ENCODE measurements at places on chromosomes 2 and 18.

DNA sequence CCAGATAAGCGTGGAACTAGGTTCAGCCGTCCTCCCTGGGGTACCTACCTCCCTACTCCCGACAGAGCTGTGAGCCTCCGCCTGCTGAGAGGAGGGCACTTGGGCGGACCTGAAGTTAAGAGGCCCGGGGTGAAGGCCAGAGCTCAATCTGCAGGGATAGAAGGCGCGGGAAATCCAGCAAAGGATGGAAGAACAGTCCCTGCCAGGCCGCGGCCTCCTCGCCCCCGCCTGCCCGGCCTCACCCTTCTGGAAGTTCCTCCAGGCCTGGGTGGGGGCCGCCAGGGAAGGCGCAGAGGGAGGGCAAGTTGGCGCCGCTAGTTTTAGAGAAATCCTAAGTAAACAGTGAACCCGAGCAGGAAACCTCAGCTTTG, 13.0 kb downstream of the EN1 start:
- no peak for DNase-seq

DNA sequence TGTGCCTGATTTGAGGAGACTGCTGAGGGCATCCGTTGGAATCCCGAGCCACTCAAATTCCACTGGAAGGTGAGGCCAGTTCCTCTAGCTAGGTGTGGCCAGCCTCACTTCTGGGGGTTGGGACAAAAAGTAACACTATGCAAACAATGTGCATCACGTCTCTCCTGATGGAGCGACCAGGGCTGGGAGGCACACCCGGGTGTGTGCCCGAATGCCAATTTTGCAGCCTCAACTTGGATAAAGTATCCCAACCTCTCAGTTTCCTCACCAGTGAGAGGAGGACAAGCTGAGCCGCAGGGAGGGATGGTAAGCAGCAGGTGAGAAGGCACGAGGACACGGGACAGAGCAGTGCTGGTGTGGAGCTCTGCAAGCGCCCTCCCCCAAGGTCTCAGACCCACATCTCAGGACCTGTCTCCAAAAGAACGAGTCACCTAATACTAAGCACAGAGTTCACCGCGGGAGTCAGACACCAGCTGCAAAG, 218.3 kb downstream of the HAUS1 start:
- no peak for DNase-seq

GRCh38 chr2:28394997-28395333, 2.3 kb downstream of the FOSL2 start:
- DNase-seq = peak; percentile 44

DNA sequence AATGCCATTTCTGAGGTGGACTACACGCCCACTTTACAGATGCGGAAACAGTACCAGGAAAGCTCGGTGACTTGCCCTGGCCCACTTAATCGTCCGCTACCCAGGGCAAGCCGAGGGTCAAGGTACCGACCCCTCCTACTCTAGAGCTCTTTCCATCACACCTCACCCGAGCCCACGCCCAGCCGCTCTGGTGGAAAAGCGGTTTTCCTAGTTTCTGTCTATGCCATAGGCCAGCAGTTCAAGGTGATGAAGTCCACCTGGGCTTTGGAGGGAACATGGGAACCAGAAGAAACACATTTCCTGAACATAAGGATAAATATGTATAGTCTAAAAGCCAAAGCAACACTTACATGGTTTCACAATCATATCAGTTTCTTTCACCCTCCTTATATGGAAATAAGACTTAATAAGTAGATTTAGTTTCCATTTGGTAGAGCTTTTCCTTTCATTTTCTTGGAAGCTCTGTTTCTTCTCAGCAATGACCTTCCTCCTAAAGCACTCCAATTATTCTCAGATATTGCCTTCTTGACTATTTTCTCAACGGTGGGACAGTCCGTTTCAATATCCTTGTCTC, 567 bp downstream of the VWA3B start:
- peak; percentile 45 for DNase-seq

DNA sequence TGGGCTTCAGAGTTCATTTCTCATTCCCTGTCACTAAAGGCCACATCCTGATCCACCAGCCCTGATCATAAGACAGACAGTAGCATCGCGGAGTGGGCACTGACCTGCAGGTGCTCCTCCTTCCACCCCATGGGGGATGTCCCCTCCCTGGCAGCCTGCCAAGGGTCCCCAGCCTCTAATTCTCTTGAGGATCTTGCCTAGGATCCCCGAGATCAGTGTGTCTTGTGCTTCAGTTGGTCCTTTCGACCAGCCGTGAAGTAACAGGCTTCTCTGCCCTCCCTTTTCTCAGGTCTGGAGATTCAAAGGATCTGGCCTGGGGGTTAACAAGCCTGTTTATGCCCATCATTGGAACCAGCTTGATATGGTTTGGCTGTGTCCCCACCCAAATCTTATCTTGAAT, 74.5 kb downstream of the ALPK2 start:
- DNase-seq = no peak

GRCh38 chr2:30464544-30465170, 17.6 kb downstream of the LCLAT1 start:
- DNase-seq = no peak

GRCh38 chr2:106095478-106096298, 98.4 kb downstream of the UXS1 start:
- no peak for DNase-seq

GRCh38 chr2:22002066-22002465, 878.3 kb downstream of the TDRD15 start:
- DNase-seq = peak; percentile 15

DNA sequence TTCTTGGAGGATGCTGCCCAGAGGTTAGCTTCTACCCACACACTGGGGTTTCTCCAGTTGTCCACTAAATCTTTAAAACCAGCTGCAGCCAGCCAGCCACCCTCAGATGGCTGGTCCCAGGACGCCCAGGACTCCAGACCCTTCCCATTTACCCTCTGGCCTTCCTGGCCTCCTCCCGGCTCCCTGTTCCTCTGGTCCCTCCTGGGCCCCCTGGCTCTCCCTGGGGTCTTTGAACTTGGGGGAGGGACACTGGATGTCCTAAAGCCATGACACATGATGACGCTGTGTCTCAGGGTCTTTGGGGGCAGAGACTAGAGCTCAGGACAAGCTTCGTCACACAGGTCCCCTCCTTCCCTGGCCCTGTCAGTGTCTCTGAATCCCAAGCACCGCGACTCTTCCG, 201.1 kb upstream of the HDAC4 start:
- DNase-seq = no peak

GRCh38 chr2:73640946-73641766, 1.1 kb downstream of the NAT8 start:
- no peak for DNase-seq

DNA sequence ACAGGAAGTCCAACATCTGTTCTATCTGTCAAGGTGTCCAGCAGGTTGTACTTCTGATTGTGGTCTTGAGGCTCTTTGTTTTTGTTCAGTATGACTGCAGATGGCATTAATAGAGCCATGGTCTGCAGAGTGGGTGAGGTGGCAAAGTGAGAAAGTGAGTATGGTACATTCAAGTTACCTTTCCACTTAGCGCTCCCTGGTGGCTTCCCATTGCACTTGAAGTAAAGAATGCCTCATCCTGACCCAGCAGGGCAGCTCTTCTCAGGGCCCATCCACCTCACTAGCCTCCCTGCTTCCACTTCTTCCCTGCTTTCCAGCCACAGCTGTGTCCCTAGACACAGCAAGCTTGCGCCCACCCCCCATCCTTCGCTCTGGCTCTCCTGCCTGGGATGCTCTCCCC, 148.0 kb upstream of the ALPP start:
- DNase-seq = peak; percentile 35

- no peak for DNase-seq
Observed at GRCh38 chr2:104050656-104051242, 803.2 kb upstream of the POU3F3 start.

DNA sequence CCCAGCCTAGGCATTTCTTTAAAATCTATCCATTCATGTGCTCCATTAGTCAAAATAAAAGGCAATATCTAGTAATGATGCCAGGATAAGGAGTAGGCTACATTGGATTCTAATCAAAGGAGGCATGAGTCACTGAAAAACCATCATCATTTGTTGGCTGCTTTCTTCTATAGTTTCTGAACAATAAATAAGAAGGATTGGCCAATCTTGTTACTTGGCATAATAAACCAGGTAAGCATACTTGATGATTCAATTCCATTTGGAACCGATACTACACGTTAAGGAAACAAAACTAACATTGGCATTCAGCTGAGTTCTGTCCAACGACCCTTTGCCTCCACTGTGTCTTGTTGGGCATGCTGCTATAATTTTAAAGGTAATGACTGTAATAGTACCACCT, 27.2 kb downstream of the ATP8B1 start:
- no peak for DNase-seq

GRCh38 chr2:55771612-55772011, 78.0 kb upstream of the PNPT1 start:
- peak; percentile 75 for DNase-seq

- DNase-seq = no peak
Observed at GRCh38 chr2:168145011-168145410, 102.4 kb downstream of the STK39 start.

DNA sequence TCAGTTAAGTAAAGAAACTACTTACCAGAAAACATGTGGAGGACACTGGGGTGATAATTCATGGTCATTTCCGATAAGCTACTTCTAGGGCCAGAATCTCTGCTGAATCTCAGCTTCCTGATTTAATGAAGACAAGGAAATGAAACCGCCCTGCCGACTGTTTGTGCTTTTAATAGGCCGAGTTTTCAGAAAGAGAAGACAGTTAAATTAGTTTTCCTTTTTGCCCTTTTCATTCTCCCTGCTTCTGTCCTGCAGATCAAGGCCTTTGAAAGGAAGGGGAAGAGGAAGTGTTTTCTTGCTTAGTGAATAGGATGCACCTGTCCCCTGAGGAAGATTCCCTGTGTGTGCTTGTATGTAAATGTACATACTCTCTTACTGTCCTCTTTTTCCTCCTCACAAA, 126.6 kb downstream of the SH3RF3 start:
- no peak for DNase-seq

DNA sequence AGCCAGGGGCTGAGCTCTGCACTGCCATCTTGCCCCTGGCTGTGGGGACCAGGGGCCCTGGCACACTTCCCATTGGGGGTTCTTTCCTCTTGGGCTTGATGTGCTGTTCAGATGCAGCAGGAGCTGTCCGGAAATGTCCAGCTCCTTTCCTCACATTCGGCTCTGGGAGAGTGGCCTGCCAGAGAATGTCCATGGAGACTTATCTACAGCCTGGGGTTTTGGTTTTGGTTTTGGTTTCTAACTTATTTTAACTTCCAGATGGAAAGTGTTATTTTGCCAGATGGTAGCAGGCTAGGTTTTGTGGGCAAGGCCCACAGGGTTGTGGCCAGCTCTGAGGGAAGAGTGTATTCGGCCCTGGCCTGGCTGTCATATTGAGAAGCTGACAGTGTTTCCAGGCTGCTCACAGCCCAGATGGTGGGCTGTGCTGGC, 177.3 kb downstream of the ANKRD30B start:
- no peak for DNase-seq

GRCh38 chr2:35410431-35411061, 945.0 kb upstream of the CRIM1 start:
- DNase-seq = peak; percentile 68

GRCh38 chr2:15733867-15734673, 142.4 kb downstream of the DDX1 start:
- peak; percentile 84 for DNase-seq

GRCh38 chr2:237665713-237666143, 38.3 kb downstream of the LRRFIP1 start:
- peak; percentile 13 for DNase-seq

- peak; percentile 58 for DNase-seq
Observed at GRCh38 chr2:207926133-207926988, 99.0 kb downstream of the PLEKHM3 start.

DNA sequence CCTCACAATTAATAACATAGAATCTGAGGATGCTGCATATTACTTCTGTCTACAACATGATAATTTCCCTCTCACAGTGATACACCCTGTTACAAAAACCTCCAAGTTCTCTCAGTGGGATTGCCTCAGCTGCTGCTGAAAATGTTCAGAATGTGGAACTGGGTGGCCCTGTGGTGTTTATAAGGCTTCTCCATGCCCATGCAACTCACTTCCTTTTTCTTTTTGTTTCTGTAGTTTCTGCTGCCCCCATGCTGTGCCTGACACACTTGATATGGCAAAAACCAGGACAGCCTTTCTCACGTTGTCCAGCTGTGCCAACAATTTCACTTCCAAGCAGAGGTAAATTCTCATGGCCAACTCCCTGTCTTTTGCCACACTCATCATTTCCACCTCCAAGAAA, 206.2 kb downstream of the RPIA start:
- no peak for DNase-seq

DNA sequence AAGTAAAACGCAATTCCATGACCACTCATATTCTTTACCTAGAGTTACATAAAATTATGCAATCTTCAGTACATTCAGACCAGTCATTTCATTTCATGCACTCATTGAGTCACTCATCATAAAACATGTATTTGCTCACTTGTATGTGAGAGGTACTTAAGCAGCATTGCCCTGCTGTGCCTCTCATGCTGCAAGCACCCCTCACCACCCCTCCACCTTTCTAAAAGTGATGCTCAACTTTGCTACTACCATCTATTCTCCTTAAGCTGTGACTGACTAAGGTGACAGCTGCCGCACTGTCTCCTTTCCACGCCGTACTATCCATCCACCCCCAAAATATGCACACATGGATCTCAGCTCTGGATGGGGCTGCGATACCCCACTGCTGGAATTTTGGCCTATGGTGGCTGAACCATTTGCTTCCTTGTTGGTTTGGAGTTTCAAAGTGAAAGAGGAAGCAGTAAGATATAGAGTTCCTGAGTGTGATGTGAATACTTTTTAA, 7.2 kb downstream of the ARHGAP25 start:
- no peak for DNase-seq

DNA sequence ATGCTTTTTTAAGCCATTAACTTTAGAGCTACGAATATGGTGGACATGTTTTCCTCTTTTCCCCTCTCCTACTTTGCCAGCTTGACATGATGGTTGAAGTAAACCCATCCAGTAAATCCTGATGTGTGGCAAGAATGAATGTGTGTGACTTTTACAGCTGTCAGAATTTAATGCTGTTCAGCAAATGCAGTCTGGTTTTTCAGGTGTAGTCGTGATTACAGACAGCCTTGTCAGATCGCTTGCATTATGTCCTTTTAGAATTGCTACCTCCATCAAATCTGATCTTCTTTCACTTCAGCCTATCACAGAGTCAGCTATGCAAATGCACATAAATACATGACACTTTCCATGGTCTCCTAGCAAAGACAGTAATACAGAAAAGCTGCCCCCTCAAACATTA, 278.5 kb downstream of the FBXO15 start:
- DNase-seq = no peak

GRCh38 chr2:7427293-7428060, 510.3 kb downstream of the RNF144A start:
- DNase-seq = peak; percentile 75

GRCh38 chr2:42442774-42443173, 51.0 kb downstream of the KCNG3 start:
- no peak for DNase-seq

- peak; percentile 53 for DNase-seq
Observed at GRCh38 chr18:32326450-32327308, 136.8 kb downstream of the MEP1B start.

- peak; percentile 66 for DNase-seq
Observed at GRCh38 chr2:235116885-235117492, 165.2 kb downstream of the SH3BP4 start.

DNA sequence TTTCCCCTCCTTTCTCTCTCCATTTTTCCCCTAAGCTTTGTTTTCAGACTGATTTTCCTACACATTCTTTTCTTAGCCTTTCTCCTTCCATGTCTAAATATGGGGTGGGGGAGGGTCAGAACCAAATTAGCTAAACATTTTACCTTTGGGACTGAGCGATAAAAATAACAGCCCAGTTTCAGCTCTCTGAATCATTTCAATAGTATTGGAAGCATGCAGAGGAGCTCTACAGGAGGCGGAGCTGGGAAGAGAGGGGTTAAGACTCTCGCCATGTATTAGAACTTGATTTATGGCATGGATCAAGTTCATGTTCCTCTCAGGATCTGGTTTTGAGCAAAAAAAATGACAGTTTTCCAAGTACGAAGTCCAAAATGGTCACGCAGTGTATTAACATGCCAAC, 109.1 kb downstream of the CPO start:
- peak; percentile 48 for DNase-seq
